ENCODE measurements at places on chromosomes 2 and 18. TPM values are rescaled to one million over a fixed set of nuclear protein-coding genes. Genes with fewer than 3 reads are reported as not detected.

C18orf54 gene
- 2.1 TPM for total RNA-seq

CYS1 gene
- 1.3 TPM for total RNA-seq

SERPINB12 gene
- not detected for total RNA-seq

HJURP gene
- total RNA-seq, result 56.5 TPM

SLC16A14 gene
- total RNA-seq, result 1.3 TPM

DSG1 gene
- total RNA-seq, result not detected

SGPP2 gene
- total RNA-seq, result 0.77 TPM

VSNL1 gene
- total RNA-seq, result not detected

SOWAHC gene
- total RNA-seq, result 9.2 TPM

PROKR1 gene
- total RNA-seq, result not detected
